ENCODE measurements at places on chromosomes 12 and 14. TPM values are rescaled to one million over a fixed set of nuclear protein-coding genes. Genes with fewer than 3 reads are reported as not detected.

Gene CRACR2A
- 1.2 TPM for polyA plus RNA-seq

Gene TAS2R13
- polyA plus RNA-seq: not detected

Gene CLIP1
- 52.2 TPM for polyA plus RNA-seq

Gene RHEBL1
- polyA plus RNA-seq: 2.0 TPM

Gene SOAT2
- polyA plus RNA-seq: 0.21 TPM

Gene TAS2R19
- 1.4 TPM for polyA plus RNA-seq

Gene PRICKLE1
- polyA plus RNA-seq: 63.4 TPM

Gene ABCC9
- polyA plus RNA-seq: 18.8 TPM

Gene HOXC5
- 11.8 TPM for polyA plus RNA-seq

Gene CLEC4E
- polyA plus RNA-seq: not detected

Gene USP44
- polyA plus RNA-seq: 2.7 TPM

Gene FAM234B
- polyA plus RNA-seq: 36.7 TPM

Gene CLEC1A
- 2.5 TPM for polyA plus RNA-seq

Gene KCNJ8
- 15.8 TPM for polyA plus RNA-seq

Gene DPPA3
- not detected for polyA plus RNA-seq

Gene FSCB
- 0.06 TPM for polyA plus RNA-seq

Gene LRRC10
- polyA plus RNA-seq: 0.06 TPM

Gene CLEC6A
- polyA plus RNA-seq: not detected

Gene GYS2
- polyA plus RNA-seq: not detected

Gene HOXC9
- 17.9 TPM for polyA plus RNA-seq

Gene ACSS3
- polyA plus RNA-seq: 8.7 TPM

Gene ADAM21
- polyA plus RNA-seq: 0.69 TPM

Gene SLC25A3
- 474 TPM for polyA plus RNA-seq

Gene FZD10
- polyA plus RNA-seq: 7.9 TPM

Gene C12orf54
- 0.86 TPM for polyA plus RNA-seq

Gene OVCH1
- polyA plus RNA-seq: 0.78 TPM
